ENCODE measurements at places on chromosomes 11 and 22. TPM values are rescaled to one million over a fixed set of nuclear protein-coding genes. Genes with fewer than 3 reads are reported as not detected.

Gene LMNTD2
- total RNA-seq: not detected

- DNase-seq: no peak
These were observed 18.1 kb upstream of the KLHL35 start for GRCh38 chr11:75450826-75451821.

GRCh38 chr11:16986434-16987204, 27.6 kb downstream of the PLEKHA7 start:
- no peak for DNase-seq

DNA sequence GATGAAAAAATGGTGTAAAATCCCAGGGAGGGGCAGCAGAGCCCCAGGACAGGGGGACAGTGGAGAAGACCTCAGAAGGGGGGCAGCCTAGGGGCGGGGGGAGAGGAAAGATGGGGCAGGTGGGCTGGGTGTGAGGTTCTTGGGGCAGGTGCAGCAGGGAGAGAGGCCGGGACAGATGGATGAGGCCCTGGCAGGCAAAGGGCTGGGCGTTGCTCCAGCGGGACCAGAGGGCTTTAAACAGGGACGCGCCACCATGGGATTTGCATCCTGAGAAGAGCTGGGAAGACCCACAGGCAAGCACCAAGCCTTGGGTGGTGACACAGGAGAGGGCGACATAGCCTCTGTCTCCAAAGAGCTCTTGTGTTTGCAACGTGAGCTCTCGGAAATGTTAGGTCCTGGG, 1342.8 kb downstream of the TBC1D22A start:
- DNase-seq: no peak

DNA sequence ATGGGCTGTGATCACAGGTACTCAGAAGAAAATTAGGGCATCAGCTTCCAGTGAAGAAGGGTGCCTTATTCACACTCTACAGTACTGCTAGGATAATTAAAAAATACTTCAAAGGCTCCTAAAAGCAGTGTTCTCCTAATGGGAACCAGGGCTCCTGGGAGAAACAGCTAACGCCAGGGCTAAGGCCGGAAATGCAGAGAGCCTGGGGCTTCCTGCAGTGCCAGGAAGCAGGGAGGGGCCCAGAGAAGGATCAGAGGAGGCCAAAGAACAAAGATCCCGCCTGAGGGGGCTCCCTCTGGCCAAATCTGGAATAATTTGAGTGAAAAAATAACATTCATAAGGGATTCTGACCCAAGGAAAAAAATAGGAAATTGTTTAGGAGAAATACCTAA, 27.5 kb downstream of the TOLLIP start:
- DNase-seq: no peak

- no peak for DNase-seq
These were observed 39.6 kb downstream of the NAT10 start for GRCh38 chr11:34145073-34145472.

DNA sequence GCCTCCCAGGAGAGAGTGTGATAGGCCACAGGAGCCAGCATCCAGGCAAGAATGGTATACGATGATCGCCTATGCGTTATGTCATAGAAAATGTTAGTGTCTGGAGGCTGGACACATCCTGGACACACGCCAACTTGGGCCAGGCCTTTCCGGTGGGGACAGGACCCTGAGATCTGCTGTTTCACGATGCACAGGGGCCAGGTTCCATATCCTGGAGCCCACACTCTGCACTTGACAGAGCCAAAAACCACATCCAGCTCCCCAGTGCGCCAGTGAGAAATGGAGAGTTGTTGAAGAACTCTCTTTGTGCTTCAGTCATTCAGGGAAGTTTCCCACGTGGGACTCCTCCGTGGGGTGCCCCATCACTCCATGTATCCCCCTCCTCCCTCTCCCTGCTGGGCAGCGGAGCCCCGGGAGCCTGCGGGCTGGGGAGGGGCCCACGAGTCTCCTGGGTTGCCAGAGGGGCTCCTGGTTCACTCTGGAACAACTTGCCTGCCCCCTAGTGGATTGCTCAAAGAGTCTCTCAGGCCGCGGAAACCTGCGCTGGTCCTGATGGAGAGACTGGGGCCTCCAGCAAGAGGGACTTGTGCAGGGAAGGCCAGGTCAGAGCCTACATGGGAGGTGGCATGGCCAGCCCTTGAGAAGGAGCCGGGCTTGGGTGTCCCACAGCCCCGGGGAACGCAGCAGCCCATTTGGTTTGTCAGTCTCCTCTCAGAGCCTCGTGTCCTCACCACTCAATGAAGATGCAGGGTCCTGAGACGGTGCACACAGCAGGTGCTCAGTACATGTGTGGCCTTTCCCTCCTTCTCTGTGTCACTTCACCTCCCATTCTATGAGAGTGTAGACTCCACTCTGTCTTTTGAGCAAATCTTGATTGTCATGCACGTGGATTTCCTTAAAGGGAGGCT, 10.2 kb upstream of the LRRC32 start:
- peak; percentile 46 for DNase-seq

- DNase-seq: no peak
These were observed 401.1 kb downstream of the CTTN start for GRCh38 chr11:70799386-70799785.

- DNase-seq: no peak
These were observed 359.2 kb downstream of the BUD13 start for GRCh38 chr11:116413301-116414242.

Gene GLB1L2
- 1.2 TPM for total RNA-seq

Gene DDI1
- total RNA-seq: not detected

- no peak for DNase-seq
These were observed 28.7 kb downstream of the ARAP1 start for GRCh38 chr11:72723508-72723907.

GRCh38 chr22:46269564-46269963, 1.8 kb downstream of the TTC38 start:
- DNase-seq: no peak

Gene MS4A15
- not detected for total RNA-seq

DNA sequence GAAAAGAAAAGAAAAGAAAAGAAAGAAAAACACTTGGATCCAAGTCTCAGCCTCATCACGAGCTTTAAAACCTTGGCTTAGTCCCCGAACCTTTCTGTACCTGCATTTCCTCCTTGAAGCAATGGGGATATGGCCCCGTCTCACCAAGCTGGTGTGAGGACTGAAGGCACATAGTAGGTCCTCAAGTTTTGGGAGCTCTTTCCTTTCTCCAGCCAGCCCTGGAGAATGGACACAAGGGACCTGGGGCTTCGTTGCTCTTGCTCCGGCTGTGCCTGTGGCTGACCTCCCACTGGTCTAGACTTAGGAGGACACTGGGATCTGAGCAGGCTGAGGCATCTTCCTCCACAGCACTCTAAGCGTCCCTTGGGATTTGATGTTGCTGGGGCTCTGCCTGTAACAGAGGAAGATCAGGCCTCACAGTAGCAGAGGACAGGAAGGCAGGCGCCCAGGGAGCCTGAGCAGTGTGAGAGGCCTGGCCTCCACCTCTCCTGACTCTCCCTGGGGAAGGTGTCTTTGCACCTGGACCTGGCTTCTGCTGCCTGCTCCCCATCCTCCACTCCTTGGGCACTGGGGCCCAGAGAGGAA, 32.8 kb downstream of the KCNC1 start:
- DNase-seq: no peak

Gene SNX19
- 40.8 TPM for total RNA-seq

Gene NECTIN1
- total RNA-seq: 10.2 TPM

DNA sequence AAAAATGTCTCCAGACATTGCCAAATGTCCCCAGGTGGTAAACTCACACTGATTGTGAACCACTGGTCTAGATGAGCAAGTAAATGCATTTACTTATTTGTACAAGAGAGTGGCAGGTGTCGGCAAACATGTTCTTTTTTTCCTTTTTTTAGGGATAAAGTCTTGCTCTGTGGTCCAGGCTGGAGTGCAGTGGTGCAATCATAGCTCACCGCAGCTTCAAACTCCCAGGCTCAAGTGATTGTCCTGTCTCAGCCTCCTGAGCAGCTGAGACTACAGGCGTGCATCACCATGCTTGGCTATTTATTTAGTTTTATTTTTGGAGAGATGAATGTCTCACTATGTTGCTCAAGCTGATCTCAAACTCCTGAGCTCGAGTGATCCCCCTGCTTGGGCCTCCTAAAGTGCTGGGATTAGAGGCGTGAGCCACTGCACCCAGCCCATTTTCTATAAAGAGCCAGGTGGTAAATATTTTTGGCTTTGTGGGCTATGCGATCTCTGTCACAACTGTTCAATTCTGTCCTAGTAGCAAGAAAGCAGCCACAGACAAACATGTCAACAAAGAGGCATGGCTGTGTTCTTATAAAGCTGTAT, 1.4 kb downstream of the VPREB1 start:
- no peak for DNase-seq

Gene PRG2
- not detected for total RNA-seq
